ENCODE measurements at places on chromosomes 12 and 14.

- DNase-seq, result peak; percentile 91
Measured at GRCh38 chr14:50225067-50225973, 6.1 kb downstream of the SOS2 start.

DNA sequence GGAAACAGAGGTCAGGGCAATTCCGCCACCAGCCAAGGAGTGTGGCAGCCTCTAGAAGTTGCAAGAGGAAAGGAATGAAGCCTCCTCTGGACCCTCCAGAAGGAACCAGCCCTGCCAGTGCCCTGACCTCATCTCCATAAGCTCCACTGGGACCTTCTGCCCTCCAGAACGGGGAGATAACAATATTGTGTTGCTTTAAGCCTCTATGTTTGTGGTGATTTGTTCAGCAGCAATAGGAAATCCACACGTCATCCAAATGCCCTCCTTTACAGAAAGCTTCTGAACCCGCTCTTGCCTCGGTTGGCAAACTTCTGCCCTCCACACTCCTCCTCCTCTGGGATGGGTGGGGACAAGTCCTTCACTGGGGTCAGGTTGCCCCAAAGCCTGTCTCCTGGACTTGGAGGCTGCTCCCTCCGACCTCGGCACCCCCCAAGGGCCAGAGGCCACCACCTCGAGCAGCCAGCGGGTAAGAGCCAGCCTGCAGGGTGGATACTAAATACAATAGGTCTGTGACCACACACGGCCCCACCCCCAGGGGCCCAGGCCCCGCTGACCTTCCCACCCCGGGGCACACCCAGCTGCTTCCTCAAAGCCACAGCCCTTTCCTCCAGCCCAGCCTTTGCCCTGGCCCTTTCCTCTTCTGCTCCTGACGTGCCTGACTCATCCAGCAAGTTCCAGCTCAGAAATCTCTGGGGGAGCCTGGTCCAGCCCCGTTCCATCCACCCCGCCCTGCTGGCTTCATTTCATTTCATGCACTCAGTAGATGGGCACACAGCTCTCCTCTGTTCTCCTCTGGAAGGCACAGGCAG, 58.7 kb upstream of the NCOR2 start:
- DNase-seq, result peak; percentile 87

DNA sequence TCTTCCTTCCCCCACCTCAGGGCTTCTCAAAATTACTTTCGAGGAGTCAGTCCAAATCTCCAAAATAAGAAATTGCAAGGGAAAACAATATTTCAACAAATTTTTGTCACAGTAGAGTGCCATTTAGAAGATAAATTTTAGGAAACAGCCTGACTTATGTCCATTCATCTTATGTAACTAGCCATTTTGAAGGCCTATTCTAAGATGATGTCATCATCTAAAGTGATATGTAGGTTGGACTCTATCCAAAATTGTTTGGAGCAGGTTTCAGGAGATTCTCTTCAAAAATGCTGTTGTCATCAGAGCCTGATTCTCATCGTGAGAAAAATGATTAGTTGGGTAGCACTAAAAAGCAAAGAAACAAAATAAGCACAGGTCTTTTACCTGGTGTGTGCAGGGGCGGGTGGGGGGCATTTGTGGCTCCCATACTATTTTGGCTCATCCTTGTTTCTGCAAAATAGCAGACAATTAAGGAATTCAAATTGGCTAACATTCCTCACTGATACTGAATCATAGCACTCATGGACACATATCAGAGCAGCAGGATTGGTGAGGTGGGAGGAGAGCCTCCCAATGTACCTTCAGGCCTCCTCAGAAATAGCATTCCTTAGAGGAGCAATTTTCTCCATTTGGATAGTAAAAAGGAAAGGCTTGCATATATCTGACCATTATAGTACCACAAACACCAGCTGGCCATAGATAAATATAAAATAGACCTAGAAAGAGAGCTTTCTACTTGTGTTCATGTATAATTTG, 360.9 kb upstream of the NAV3 start:
- no peak for DNase-seq

DNA sequence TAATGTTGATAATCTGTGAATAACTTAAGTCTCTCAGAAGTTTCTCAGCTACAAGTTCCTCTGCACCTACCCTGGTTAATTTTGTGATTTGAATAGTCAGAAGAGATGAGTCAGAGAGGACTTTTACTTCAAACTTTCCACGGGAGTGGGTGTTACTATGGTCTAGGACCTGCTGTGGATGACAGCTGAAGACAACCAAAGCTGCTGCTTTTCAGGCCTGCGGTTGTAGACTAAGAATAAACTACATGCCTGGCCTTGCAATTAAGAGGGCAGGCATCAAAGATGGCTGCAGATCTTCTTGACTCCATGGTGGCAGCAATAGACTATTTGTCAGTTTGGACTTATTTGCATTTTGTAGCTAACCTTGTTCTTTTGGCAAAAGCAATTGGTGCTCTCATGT, 227.1 kb upstream of the KRR1 start:
- no peak for DNase-seq

DNA sequence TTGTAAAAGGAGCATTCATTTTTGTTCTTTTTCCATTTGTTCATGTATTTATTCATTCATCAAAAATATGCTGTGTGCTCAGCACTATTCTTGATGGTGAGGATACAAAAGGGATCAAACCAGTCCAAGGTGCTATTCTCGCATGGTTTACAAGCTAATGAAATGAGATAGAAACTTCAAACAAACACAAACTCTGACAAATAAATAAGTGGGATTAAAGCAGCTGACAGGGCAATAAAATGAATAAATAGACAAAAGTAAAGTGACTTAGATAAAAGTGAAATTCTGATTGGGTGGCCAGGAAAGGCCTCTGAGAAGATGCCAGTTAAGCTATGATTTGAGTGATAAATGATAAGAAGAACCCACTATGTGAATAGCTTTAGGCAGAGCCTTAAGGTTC, 162.0 kb upstream of the PDZRN4 start:
- DNase-seq, result no peak

GRCh38 chr14:26410189-26410685, 187.6 kb downstream of the NOVA1 start:
- no peak for DNase-seq

- DNase-seq, result no peak
Measured at GRCh38 chr12:4628406-4628805, 20.4 kb downstream of the AKAP3 start.

GRCh38 chr14:22460461-22461195, 128.4 kb downstream of the DAD1 start:
- DNase-seq, result no peak

DNA sequence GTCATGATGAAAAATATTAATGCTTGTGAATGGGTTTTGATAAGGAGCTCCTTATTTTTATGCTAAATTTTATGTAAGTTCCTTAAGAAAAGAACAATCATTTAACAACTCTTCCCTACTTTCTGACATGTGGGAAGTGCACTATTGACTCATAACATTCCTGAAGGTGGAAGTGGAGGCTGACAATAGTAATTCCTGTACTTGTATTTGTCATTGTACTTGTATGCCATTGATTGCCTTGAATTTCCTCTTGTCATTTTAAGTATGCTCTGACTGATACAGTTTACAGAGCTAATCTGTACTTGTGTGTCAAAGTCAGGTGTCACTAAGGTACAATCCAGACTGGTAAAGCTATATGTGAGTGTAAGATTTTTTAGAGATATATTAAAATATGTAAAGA, 440.0 kb downstream of the SLC16A7 start:
- DNase-seq, result peak; percentile 56

- no peak for DNase-seq
Measured at GRCh38 chr14:92964124-92965109, 41.5 kb downstream of the CHGA start.

DNA sequence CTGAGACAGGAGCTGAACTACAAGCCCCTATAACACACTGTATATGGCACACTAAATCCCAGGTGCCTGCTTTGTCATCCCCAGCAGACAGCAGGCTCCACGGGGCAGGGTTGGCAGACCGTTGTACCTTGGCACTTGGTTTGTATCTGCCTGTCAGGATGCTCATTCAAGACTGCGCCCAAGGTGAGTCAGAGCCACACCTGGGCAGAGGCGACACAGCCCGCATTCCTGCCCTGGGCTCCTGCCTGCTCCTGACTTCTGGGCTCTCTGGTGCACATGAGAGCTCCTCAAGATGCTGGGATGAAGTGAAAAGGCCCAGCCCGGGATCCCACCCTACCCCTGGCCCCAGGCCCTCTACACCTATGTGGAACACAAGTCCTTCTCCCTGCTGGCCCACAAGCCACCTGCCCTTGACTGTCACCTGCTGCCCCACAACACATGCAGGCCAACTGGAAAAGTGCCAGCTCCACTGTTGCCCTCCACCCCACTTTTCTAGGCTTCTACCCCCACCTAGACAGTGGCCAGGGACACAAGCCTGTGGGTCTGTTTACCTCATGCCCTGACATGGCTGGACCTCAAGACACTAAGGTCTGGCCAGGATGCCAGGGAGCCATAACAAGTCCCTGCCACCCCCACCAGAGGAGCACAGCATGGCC, 30.8 kb upstream of the PNMA1 start:
- no peak for DNase-seq

GRCh38 chr12:82757059-82757458, 70.4 kb downstream of the TMTC2 start:
- DNase-seq, result no peak

GRCh38 chr12:56476143-56476542, 7.8 kb downstream of the SPRYD4 start:
- DNase-seq, result no peak

DNA sequence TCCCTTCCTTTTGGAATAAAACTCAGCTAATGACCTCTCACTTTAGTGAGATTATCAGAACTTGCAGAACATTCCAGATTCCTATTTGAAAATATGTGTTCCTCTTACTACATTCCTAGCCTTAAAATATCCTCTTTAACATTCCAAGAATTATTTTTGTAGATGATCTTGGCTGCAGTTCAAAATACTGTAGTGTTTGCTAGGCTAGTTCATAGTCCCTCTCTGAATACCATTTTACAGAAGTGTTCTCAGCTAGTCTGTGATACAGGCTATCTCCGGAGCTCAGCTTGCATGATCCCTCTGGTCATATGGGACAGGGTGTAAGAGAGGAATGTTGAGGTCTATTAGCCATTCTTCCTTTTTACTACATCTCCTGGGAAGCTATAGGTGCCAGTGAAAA, 17.6 kb upstream of the GPR33 start:
- peak; percentile 88 for DNase-seq

DNA sequence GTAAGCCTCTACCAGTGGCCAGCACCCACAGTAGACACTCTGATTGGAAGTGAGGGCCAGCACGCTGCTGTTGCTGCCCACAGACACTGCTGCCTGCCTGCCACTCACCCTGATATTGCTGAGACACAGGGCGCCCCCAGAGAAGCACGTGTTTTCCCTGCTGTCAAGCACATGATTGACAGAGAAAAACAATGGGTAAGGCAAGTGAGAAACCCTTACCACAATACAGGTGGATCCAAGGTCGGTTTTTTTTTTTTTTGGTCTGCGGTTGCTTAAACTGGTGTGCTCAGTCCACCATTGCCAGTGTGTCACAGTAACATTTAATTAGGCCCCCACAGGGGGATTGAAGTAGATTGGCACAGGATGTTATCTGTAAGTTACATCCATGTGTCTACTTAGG, 65.9 kb downstream of the WDR20 start:
- DNase-seq, result no peak

DNA sequence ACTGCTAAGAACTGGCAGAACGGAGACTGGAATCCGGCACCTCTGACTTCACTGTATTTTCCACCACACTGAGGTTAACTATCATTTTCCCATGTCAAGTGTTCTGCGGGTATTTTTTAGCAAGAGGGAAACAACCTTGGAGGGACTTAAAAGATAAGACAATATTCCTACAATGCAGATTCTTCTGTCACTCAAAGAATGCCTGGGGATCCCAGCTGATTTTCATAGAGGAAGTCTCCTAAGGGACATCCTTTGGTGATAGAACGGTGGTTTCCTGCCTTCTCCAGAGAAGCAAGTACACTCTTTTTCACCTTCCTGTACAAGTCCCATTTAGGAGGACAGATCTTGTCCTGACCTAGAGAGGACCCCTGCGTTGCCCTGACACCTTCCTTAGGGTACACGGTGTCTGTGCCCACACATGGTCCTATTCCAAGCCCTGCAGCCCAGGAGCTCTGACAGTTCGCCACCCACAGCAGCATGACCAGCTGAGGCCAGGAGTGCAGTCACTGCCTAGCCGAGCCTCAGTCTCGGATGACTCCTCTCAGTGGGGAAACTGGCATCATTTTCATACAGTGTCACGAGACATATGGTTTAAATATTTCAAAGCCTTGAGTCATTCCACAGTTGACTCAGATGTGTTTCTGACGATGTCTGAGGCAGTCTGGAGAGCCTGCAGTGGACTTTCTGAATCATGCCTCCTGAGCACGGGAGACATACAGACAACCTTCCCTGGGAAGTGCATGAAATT, 181.3 kb upstream of the FKBP4 start:
- peak; percentile 98 for DNase-seq

DNA sequence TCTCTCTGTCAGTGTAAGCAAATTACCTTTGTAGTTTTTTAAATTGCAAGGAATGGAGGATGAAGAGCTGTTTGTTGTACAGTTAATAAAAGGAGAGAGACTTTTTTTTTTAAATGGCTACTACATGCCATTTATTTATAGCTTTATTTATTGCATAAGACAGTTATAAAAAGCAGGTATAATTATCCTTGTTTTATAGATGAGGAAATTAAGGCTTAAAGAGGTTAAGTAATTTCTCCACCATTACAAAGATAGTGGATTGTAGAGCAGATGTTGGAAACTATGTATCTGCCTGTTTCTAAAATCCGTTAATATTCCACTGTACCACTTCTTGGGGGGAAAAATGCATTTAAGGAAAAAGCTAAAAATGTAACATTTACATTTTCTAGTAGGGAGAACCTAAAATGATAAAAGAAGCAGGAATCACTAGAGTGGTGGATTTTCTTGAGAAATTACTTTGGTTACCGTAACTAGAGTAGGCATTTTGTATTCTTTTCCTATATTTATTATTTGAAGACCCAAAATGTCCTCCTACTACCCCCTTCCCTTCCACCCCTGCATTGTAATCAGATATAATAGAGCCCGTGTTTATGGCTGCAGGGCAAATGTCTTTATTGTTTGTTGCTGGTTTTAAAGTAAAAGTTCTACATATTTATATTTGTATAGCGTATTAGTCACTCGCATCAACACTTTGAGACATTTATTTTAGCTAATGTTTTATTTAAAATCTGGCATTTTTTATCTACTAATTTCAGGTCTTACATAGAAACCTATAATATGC, 2.3 kb downstream of the SNAPC1 start:
- DNase-seq, result no peak

DNA sequence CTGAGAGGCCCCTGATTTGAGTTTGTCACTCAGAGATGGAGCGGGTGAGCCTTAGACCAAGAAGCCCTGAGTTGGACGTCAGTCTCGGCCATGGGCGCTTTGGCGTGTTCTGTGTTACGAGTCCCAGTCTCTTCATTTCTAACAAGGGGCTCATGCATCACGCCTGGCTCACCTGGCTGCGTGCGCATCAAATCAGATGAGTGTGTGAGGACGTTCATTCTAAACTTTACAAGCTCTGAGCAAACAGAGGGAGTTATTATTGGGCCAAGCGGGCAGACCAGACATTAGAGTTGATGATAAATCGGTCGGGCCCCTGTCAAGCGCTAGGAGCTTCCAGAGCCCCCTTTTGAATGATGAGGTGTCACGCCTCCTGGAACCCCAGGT, 117.2 kb downstream of the CALM1 start:
- DNase-seq, result no peak
